ENCODE measurements at places on chromosomes 4 and X. TPM values are rescaled to one million over a fixed set of nuclear protein-coding genes. Genes with fewer than 3 reads are reported as not detected.

Gene SH2D1A
- total RNA-seq = 0.15 TPM

Gene AADAT
- 0.58 TPM for total RNA-seq

Gene CFAP47
- not detected for total RNA-seq

Gene PNCK
- 0.79 TPM for total RNA-seq

Gene PNMA3
- total RNA-seq = 0.30 TPM

Gene SMPX
- 601 TPM for total RNA-seq

Gene LRAT
- not detected for total RNA-seq

Gene BANK1
- total RNA-seq = 0.34 TPM

Gene HAND2
- not detected for total RNA-seq

Gene CYSLTR1
- total RNA-seq = 0.86 TPM

GRCh38 chr4:177802661-177803060 is 360.4 kb upstream of the AGA start:
- DNase-seq = no peak

GRCh38 chr4:132557660-132558059 is 591.4 kb upstream of the PCDH10 start:
- no peak for DNase-seq

DNA sequence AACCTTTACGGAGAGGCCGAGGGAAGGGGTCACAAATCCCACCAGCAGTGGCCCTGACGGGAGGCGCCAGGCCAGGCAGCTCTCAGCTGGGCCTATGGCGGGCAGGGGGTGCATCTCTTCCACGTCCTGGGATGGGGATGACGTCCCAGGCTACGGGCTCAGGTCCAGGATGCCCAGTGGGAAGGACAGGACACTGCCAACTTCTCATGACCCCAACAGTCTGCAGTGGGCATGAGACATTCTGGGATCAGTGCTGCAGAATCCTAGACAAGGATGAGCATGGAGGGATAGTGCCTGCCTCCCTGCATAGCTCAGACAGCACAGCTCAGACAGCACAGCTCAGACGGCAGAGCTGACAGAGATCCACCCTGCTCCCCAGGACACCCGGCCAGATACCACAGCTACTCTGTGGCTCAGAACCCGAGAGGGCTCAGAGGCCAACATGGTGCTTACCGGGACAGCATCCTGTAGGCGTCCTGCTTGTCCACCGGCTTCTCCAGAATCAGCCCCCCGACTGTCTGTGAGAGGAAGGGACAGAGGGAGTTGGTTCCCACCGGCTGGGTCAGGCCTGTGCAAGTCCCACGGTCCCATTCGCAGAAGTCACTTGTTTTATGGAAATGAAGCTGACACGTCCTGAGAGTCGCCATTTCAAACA is 17.3 kb downstream of the ASMTL start:
- no peak for DNase-seq

DNA sequence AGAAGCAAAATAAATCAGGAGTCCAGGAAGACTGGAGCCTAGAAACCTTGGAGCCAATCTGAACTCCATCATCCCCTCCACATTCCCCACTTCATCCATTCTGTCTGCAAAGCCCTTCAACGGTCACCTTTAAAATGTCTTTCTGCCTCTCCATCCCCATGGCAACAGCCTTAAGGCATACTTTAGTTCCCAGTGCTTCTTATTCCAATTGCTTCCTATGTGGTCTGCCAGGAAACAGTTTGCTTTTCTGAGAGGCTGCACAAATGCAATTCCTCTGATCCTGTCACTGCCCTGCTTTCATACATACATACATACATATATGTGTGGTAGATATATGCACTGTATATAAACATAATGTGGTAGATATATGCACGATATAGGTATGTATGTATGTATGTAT is 786 bp upstream of the MAGEH1 start:
- DNase-seq = no peak

- DNase-seq = no peak
These were observed 78.1 kb downstream of the BMP15 start for GRCh38 chrX:50988649-50989048.

- no peak for DNase-seq
These were observed 6.4 kb downstream of the SLBP start for GRCh38 chr4:1705732-1706131.

GRCh38 chrX:84044051-84044450 is 143.9 kb downstream of the RPS6KA6 start:
- DNase-seq = no peak

DNA sequence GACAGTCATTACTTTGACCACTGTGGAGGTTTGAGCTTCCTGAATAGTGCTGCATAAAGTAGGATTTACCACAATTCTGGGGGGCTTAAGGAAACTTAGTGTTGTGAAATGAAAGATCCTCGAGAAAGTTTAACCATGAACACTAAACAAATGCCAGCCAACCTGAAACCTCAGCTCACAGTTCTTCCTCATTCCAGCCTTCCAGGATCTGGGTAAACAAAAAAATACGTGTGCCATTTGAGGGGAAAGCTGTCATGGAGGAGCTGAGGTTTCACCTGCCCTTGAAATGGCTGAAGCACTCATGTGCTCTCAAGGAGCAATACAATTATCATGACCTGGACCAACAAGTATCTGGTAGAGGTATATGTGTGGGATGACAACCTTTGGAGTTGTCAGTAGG is 142.7 kb downstream of the NPNT start:
- DNase-seq = no peak

DNA sequence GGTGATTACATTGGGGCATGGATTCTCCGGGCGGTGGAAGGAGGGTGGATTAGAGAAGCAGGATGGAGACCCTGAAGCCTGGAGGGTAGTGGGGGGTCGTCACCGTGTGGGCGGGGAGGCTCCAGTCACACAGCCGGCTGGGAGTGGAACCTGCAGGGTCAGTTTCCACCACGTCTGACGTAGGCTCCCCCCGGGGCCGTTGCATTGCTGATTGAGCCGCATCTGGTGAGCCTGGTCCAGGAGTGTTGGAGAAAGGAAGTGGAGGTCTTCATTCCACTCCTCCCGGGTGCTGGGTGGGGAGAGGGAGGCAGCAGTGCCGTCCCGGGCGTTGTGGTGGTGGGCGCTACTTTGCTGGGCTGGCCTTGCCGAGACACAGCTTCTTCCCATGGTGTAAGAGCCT is 28.1 kb downstream of the TBC1D14 start:
- DNase-seq = peak; percentile 31

GRCh38 chr4:121150486-121150885 is 13.6 kb downstream of the TNIP3 start:
- DNase-seq = no peak

GRCh38 chrX:100368167-100368566 is 41.9 kb downstream of the PCDH19 start:
- DNase-seq = no peak
